ENCODE measurements at places on chromosomes 2 and 18.

DNA sequence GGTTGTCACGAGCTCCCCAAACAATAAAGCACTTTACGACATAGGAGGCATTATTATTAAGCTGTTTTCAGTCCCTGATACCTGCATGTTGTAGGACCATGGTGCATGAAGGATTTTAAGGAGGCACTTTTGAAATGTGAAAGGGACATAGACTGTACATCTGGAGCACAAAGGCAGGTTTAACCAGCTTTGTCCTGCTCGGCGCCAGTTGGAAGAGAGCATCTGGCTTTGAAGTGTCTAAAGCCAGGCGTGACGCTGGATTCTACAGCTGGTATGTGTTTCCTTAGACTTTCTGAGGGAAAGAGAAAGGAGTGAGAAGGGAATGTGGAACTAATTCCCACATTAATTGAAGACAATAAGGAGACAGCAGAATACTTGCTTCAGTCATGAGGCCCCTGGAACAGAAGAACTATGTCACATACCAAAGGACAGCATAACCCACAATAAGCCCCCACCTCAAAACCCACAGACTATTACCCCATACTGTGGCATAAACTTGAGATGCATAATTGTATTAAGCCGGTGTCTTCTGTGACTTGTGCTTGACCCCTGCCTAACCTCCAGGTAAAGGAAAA lies 381.0 kb upstream of the MEX3C start:
- no peak for DNase-seq

GRCh38 chr2:20132990-20133535 lies 81.6 kb upstream of the LAPTM4A start:
- DNase-seq, result no peak

GRCh38 chr2:139359818-139360217 lies 579.6 kb upstream of the NXPH2 start:
- DNase-seq, result no peak

- peak; percentile 73 for DNase-seq
These were observed 110.5 kb downstream of the KLF7 start for GRCh38 chr2:207055257-207055656.

DNA sequence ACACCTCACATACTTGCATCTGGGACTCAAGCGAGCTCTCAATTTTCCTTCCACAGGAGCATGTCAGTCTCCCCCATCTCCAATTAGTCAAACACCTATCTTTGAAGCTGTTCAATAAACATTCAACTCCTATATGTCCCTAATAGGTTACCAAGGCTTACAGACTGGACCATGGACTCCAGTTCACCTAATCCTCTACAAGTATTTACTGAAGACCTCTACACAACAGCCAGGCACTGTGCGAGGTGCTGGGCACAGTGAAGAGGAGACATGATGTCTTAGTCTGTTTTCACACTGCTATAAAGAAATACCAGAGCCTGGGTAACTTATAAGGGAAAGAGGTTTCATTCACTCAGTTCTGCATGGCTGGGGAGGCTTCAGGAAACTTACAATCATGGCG lies 129.9 kb downstream of the MYO5B start:
- DNase-seq, result no peak

DNA sequence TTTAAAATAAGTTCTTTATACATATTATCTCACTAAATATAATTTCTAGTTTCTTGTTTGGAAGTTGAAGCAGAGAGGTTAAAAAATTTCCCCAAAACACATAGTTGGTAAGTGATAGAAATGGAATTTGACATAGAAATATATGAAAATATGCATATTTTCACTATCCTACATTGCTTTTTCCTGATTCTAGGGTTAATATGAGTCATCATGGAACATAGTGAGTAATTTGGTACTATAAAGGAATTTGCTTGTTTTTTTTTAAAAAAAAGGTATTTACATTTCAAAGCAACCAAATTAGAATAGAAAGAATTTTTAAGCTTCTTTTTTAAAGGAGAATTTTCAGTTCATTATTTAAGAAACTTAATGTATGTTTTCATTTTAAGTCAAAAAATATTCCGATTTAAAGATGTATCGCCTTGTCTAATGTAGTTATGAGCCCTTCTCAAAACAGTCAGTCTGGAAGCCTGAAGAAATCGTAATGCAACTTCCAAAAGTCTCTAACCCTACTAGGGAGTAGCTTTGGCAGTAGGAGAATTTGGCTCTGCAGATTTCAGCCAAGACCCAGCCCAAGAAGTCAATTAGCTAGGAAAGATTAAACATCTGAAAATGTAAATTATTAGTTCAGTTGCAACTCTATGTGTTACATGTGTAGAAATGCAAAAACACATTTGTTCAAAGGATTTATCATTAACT lies 147.3 kb downstream of the RDH14 start:
- DNase-seq, result no peak

DNA sequence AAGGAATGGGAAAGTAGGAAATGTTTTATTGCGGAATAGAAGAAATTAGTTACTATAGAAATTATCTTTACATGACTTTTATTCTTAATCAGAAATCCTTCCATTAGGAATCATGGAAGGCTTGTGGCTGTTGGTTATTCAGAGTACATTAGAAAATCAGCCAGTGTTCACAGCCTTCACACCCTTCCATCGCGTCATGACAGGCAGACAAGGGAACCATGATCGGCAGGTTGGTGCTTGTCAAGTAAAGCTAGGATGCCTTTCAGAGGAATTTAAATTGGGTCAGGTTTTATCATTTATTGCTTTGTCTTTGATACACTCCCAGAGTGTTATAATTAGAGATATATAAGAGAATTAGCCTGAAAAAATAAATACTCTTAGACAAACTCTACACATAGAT lies 400.6 kb downstream of the THSD7B start:
- DNase-seq, result no peak

GRCh38 chr18:39600894-39601293 lies 2035.3 kb upstream of the CELF4 start:
- no peak for DNase-seq

- DNase-seq, result no peak
These were observed 905 bp upstream of the IAH1 start for GRCh38 chr2:9473308-9473984.

DNA sequence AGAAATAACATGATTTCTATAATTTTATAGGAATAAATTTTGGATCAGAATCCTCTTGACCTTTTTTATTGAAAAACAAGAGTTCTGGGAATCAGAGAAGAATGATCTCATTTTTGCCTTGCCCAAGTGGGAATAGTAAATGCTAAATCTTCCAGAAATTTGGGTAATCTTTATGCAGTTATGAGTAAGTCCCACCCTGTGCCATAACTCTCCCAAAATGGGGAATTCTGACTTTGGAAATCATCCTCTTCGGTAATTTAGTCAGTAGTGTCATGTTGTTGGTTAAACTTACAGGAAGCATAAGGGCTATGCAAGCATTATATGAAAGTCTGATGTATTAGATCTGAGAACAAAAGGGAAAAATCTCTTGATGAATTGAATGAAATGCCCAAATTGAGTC lies 20.6 kb upstream of the ARHGAP28 start:
- DNase-seq, result no peak

DNA sequence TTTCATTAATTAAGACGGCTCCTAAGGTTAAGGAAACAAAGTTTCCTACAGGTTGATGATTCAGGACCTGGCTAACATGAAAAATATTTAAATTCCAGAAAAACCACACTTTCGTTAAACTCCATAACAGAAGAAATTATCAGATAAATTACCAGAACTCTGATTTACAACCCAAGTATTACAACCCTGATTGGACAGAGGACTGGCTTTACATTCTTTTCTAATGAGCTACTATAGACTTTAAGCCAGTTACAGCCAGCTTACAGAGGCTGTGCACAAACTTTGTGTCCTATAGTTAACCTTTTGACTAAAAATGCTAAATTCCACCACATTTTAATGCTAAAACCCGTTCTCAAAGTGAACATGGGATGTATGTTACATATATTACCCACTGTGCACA lies 458.6 kb downstream of the KCNJ3 start:
- DNase-seq, result no peak

DNA sequence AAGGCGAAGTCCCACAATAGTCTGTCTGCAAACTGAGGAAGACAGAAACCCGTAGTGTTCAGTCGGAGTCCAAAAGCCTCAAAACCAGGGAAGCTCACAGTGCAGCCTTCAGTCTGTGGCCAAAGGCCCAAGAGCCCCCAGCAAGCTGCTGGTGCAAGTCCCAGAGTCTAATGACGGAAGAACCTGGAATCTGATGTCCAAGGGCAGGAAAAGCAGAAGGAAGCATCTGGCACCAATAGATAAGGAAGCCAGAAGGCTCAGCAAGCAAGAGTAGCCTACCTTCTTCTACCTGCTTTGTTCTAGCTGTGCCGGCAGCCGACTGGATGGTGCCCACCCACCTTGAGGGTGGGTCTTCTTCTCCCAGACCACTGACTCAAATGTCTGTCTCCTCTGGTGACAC lies 21.8 kb downstream of the CFAP210 start:
- no peak for DNase-seq

DNA sequence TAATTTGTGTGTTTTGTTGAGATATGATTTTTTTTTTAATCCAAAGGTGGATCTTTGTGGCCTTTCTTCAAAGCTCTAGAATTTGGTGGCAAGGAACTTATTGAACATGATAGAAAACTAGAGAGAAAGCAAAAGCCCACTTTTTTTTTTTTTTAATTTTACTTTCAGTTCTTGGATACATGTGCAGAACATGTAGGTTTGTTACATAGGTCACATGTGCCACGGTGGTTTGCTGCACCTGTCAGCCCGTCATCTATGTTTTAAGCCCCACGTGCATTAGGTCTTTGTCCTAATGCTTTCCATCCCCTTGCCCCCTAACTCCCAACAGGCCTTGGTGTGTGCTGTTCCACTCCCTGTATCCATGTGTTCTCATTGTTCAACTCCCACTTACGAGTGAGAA lies 135.9 kb downstream of the RHBDD1 start:
- no peak for DNase-seq

GRCh38 chr2:146128216-146128615 lies 1608.3 kb upstream of the ZEB2 start:
- no peak for DNase-seq

DNA sequence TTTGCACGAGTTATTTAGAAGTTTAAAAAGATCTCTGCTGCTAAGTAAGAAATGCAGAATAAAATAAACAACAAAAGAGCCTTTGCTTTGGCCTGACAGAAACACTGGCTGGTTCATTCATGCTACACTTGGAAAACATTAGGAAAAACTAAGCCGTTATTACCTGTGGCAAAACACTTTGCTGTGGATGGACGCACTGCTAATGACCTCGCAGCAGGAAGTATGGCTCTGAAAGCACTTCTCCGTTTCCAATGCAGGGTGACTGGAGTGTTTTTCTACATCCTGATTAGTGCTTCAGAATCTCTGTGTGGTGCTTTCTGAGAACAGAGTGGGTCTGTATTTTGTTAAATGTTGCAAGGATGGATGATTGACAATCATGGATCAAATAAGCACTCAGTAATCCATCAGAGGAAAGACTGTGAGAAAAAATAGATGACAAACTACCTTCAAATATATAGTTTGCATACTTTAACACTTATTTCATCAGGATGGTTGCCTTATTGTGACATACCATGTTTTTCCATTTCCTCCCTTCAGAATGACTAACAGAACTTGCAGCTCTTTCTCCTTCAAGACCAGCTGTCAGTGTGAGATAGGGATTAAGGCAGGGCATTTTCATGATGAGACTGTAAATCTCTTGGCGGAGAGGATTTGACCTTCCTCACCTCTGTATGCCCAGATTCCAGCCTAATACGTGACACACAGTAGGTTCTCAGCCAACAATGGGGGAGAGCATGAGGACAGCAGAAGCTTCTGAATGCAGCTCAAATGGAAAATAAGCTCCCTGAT lies 38.0 kb downstream of the LINC00305 start:
- no peak for DNase-seq

GRCh38 chr2:231785822-231786176 lies 446 bp upstream of the COPS7B start:
- no peak for DNase-seq

- DNase-seq, result no peak
These were observed 485.6 kb downstream of the SOX11 start for GRCh38 chr2:6177811-6178210.

DNA sequence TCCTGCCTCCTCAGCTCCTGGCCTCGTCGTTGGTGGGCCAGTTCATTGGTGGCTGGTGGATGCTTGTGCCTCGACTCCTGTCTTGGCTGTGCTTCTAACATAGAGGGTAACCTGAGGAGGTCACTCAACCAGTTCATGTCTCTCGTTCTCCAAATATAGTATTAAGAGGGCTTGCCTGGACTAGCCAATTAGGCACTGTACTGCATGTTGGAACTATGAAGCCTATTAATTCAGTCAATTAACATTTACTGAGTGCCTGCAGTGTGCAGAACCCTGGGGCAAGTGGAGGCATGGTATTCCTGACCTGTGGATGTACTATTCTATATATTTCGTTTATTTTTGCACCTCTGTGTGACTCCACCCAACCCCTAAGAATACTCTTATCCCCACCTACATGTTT lies 89.9 kb upstream of the PELI1 start:
- DNase-seq, result no peak

GRCh38 chr18:58241877-58242276 lies 197.9 kb downstream of the NEDD4L start:
- no peak for DNase-seq

- DNase-seq, result no peak
These were observed 133.9 kb downstream of the TTC32 start for GRCh38 chr2:19767899-19768298.

DNA sequence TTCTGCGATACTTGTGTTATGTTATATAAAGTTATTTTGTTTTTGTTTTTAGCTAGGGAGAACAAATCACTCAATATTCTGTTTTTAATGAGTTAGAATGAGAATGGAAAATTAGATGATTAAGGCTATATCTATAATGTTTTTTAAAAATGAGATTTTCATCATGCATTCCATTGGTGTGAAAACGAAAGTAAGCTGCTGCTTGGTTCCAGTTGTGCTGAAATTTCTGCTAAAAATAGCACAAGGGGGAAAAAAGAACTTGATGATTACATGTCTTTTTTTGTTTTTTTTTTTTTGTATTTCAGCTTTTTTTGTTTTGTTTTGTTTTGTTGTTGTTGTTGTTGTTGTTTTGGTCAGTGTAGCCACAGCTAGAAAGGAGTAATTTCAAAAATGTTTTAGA lies 242.6 kb upstream of the KCNJ3 start:
- DNase-seq, result no peak

DNA sequence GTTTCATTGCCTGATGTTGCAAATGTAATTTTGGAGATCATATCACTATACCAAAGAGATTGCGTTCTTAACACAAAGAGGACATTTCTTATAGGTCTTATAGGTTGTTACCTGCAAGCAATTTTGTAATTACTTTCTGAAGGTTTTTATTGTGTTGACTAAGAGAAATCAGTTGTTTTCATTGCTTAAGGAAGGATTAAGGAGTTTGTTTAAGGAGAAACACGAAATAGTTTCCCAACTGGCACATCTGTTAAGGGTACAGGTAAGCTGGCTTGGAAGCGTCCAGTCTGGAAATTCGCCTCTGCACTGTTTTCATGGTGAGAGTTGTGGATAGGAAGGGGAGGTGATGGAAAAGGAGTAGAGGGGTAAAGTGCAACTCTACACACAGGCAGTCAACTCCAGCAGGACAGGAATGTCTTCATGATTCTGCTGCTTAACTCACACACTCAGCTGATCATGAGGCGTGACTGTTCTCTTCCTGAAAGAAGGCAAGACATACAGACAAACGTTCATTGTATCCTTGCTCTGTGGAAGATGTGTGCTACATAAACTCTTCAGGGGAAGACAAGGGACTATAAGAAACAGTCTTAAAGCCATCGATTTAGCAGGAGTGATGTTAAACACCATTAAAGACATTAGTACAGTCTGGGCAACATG lies 61.4 kb upstream of the ACSL3 start:
- DNase-seq, result no peak

Data from pons (tissue), 1 donor.